Stimulated activated CD8-positive, alpha-beta memory T cell treated with anti-CD3 and anti-CD28 coated beads, Interleukin-4, amount 100 ng/mL, for 4 hours (primary cell): ENCODE measurements at places on chromosomes 6 and 20.

DNA sequence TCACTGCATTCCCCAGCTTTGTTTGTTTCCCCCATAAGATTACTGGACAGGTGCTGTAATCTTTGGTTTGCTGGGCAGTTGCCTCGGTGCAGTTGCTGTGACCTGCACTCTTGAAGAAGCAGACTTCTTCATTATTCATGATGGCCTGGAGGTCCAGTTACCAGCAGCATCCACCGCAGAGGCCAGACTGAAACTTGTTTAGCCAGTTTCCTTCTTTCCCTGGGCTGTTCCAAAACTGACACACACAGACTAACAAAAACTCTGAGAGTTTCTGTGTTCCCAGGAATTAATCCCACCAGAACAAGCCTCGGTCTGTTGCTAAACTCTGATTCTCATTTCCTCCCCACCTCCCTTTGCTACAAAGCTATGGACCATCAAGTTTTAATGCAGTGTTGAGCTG is 144.1 kb downstream of the QRSL1 start:
- no peak for DNase-seq

- no peak for DNase-seq
Measured at GRCh38 chr6:142015011-142015410, 117.7 kb upstream of the GJE1 start.

DNA sequence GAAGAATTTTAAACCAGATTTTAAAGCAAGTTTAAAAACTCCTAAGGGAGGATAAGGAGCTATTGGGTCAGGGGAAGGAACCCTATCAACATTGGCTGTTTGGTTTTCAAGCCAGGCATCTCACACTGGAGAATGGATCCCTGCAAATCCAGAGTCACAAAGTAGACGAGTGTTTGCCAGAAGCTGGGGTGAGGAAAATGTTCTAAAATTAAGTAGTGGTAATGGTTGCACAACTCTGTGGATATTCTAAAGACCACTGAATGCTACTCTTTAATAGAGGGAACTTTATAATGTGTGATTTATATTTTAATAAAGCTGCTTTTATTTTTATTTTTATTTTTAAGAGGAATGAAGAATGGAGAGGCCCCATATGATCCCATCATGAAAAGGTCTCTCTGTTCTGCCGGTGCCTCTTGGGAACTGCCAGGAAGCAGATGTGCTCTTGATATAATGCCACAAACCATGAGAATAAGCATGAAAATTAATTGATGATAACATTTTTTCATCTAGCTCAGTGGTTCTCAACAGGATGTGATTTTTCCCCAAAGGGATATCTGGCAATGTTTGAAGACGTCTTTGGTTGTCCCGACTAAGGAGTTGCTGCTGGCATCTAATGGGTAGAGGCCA is 379.0 kb upstream of the CNR1 start:
- no peak for DNase-seq

DNA sequence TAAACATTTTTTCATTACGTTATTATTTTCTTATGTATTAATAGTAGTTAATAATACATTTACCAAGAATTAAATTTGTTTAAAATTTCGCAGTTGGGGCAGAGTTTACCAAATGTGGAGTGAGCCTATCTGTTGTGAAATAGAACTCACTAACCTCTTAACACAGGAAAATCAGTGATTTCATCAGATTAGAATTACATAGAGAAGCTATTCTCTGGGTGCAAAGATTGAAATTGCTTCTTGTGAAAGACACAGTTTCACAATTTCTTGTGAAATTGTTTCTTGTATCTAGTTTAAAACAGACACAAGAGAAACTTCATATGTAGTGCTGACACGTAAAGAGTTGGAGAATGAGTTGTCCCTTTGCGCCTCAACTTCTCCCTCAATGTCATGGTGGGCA is 69.4 kb upstream of the PRL start:
- DNase-seq = no peak

- no peak for DNase-seq
Measured at GRCh38 chr6:111971866-111972532, 81.9 kb upstream of the CCN6 start.

DNA sequence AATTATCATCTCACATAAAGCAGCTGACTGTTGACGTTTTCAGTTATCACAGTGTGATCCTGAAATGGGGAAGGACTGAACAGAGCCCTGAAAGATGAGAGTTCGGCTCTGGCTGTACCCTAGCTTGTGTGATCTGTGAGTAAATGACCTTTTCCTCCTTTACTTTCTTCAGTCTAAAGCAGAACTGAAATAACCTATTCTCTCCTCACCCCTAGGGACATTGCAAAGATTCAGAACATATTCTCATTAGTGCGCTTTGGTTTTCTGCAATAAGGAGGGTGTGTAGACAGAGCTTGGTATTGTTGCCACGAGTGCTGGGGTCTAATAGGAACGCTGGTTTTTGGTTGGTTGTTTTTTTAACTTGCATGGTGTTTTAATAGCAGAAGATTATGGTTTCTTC is 16.7 kb downstream of the FARS2 start:
- no peak for DNase-seq

DNA sequence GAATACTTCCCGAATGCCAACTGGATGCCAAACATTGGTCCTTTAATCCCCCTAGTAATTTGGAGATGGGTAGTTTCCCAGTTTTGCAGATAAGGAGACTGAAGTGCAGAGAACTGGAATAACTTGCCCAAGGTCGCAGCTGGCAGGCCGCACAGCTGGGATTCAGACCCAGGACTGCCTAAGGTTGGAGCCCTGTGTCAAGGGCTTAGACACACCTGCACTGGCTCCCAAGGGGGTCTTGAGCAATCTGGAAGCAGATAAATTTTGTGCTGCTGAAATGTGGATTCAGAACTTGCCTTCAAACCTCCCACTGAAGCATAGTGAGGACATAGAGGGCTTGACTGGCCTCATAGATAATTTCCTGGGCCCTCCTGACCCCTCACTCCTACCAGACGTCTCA is 30.5 kb downstream of the FOXP4 start:
- DNase-seq = no peak

DNA sequence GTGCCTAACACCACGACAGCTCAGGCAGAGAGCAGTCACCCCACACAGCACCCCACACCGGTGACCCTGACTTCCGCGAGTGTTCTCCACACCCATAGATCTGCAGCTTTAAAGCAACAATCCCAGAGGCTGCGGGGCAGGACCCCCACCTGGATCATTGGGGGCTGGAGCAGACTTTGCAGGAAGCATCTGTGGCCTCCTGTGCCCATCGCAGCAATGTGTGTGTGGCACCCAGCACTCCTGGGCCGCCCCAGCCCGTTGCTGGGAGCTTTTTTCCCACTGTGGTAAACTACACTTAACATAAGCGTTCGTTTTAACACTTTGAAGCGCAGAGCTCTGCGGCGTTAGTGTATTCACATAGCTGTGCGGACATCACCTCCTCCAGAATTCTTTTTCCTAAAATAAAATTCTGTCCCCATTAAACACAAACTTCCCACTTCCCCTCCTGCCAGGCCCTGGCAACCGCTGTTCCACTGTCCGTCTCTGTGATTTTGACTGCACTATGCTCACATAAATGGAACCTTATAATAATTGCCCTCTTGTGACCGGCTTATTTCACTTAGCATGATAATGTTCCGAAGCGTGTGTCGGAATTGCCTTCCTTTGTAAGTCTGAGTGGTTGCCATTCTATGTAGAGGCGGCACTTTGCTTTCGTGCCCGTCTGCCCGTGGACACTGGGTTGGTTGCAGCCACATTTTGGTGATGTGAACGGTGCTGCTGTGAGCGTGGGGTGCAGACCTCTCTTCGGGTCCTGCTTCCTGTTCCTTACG is 382.5 kb downstream of the CDH4 start:
- no peak for DNase-seq

- DNase-seq = no peak
Measured at GRCh38 chr6:113830140-113830539, 27.0 kb upstream of the MARCKS start.

DNA sequence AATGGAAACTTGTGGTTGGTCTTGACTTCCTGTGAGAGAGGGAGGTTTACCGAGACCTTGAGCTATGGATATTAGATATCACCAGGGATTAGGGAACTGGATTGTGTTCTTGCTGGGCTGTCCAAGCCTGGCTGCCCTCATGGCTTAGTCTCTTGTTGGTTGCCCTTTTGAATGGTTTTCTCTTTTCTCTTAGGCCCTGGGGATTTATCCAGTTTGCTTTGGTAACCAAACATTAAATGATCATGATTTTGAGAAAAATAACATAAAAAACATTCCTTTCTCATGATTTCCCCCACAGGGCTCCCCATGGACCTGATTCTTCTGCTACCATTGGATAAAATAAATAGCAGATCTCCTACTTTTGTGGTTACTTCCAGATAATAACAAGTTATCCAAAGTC is 306.4 kb upstream of the RNF217 start:
- DNase-seq = no peak

- no peak for DNase-seq
Measured at GRCh38 chr20:51487076-51487475, 55.4 kb downstream of the NFATC2 start.

- no peak for DNase-seq
Measured at GRCh38 chr20:48613926-48614325, 213.9 kb downstream of the PREX1 start.

GRCh38 chr6:97790926-97791590 is 508.0 kb upstream of the MMS22L start:
- DNase-seq = no peak

DNA sequence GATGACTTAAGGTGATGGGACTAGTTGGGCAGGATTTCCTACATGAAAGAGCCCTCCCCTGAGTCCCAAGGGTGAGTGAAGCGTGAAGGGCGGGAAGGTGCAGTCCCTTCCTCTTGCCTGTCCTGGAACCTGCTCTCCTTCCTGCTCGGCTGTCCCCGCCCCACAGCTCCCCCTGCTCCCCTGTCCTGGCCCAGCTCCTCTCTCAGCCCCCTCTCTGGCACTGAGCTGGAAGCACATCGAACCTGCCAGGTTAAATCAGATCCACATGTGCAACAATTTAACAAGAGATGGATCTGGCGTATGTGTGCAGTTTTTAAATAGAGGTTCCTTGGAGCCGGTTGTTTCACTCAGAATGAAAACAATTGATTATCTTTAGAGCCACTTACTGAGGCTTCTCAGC is 95.0 kb downstream of the LRFN2 start:
- DNase-seq = no peak

DNA sequence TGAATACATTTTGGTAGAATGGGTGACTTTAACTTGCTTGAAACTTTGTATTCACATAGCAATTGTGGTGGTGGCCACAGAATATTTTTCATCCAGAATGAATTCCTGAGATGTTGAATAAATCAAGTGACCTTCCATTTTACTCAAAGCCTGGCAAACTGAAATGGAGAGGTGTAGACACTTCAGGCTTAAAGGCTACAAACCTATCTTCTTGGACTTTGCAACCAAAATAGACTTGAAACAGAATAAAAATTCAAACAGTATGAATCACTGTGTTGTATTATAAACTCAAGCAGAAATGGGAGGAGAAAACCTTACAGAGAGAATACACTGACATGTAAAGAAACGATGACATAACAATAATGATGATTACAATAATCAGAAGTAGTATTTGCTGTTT is 371.6 kb downstream of the BCKDHB start:
- no peak for DNase-seq

- no peak for DNase-seq
Measured at GRCh38 chr6:158283304-158283980, 28.8 kb upstream of the TULP4 start.

DNA sequence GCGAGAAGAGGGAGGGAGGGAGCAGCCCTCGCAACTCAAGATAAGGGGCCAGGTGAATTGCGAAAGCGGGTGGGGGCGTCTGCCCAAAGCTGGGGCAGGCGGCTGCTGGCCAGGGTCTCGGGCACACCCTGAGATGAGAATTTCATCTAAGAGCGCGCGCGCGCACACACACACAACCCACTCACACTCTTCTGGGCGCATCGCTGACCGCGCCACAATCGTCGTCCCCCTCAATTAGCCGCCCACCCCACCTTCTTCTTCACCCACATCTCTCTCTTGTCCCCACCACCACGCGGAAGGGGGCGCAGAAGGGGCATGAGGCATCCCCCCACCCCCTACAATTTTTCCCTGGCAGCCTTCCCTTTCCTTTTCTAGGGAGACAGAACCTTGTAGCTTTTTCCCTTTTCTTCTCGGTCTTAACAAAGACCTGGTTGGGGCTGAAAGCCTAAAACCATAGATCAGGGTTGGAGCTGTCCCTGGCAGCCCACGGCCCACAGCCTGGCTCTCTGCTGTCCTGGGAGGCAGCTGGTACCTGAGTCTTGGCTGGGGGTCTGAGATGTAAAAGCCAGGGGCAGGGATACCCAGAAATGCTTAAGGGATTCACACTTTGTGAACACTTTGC is 737 bp upstream of the PTPRT start:
- DNase-seq = no peak

- no peak for DNase-seq
Measured at GRCh38 chr6:131685266-131685780, 15.9 kb downstream of the OR2A4 start.

DNA sequence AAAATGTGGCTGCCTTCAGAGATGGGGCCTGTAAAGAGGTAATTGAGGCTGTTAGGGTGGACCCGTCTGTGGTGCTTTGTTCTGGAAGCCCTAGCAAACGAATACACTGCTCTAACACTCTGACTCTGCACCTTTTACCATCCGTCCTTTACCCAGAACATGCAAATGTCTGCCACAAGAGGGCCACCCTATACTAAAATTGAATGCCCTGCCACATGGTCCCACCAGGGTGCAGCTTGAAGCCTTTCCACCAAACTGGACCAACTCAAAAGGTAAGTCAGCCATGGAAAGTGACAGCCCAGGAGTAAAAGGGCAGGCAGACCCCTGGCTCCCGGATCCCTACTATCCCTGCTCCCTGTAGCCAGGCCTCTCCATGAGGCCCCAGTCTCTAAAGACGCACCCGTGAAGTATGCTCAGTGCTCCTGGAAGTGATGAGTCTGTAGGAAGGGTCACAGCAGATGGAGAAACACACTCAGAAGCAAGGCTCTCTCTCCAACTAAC is 5.8 kb upstream of the BFSP1 start:
- peak; percentile 43 for DNase-seq

DNA sequence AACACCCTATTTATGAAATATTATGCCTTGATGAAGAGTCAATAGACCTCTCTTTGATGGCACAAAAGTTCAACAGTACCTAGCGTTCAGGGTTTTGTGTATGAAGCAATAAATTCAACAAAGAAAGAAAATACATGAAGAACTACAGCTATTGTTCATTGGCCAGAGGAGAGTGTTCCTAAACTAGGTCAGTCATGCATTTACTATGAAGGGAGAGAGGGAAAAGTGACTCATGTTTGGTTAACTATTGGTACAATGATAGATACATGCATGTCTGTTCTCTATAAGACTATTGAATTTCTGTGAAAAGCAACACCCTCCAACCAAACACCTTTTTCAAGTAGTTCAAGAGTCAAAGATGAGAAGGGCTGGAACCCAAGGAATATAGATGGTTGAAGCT is 50.7 kb downstream of the CLIC5 start:
- no peak for DNase-seq

GRCh38 chr6:155197932-155198331 is 65.9 kb upstream of the CLDN20 start:
- DNase-seq = no peak

DNA sequence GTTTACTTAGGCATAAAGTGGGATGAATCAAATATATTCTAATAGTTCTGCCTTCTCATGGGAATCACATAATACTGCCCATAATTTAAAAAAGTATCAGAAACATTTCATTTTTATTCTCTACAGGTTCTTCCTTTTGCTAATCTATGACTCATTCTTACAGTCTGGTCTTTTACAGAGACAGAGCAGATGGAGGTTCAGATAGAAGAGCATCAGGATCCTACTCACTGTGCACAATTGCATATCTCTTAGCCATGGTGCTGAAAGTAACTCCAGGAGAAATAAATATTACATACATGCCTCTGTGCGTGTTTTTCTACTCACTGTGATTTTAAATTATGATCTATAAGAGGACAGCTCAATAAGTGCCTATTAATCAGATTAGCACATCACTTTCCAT is 16.3 kb upstream of the OR2B6 start:
- no peak for DNase-seq
